Tongue (tissue), 3 donors: ENCODE measurements at places on chromosomes 2 and 18. TPM values are rescaled to one million over a fixed set of nuclear protein-coding genes. Genes with fewer than 3 reads are reported as not detected.

The PDCD1 gene
- total RNA-seq = not detected

The TCF23 gene
- total RNA-seq = not detected

The ABCG8 gene
- not detected for total RNA-seq

The CPSF3 gene
- 33.4 TPM for total RNA-seq

The AQP12A gene
- not detected for total RNA-seq

The ZBTB7C gene
- total RNA-seq = 17.8 TPM

The UCN gene
- total RNA-seq = not detected

The CTAGE1 gene
- total RNA-seq = not detected

The ALPP gene
- total RNA-seq = not detected

The GPD2 gene
- 82.4 TPM for total RNA-seq

The MBD2 gene
- total RNA-seq = 19.6 TPM

The SPOPL gene
- total RNA-seq = 30.1 TPM
